ENCODE measurements at places on chromosomes 4 and X.

DNA sequence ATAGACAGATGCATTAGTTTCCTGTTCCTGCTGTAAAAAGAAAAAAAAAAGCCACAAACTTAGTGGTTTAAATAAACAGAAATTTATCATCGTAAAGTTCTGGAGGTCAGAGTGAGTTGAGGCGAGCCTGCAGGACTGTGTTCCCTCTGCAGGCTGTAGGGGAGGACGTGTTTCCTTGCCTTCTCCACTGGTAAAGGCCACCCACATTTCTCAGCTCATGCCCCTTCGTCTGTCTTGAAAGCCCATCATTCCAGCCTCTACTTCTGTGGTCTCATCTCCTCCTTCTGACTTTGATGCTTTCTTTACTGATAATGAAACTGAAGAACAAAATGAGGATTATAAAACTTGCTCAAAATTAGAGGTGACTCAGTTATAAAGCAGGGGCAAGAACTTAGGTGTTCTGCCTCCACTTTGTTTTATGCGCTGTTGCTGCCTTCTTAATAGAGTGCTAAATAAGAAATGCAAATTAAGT is 143.0 kb downstream of the STIM2 start:
- H3K4me1 ChIP-seq, result peaks cover 75% of the 10 kb centered on the region
- no peak for DNase-seq
- H3K4me3 ChIP-seq, result no peak overlapping the region
- H3K36me3 ChIP-seq, result peaks cover 25% of the 10 kb centered on the region
- peak overlapping the region; percentile 58 for H3K27ac ChIP-seq
- no peaks in the 10 kb centered on the region for H3K27me3 ChIP-seq

DNA sequence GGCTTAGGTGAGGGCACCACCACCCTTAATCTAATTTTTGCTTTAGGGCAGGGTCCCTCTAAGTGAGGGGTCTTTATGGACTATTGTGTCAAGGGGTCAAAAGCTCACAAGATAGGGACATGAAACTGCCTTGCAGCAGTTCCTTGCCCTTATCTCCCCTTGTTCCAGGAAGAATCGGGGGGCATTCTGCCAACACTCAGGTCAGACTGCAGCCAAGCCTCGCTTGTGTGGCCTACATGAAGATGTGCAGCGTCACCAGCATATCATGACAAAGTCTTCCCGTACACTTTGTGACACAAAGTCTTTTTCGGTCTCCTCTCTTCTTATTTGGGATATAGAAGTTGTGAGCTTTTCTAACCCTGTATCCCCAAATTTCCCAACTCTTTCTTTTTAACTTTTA is 17.5 kb upstream of the USP9X start:
- H3K27me3 ChIP-seq, result no peaks in the 10 kb centered on the region
- no peak for DNase-seq
- H3K4me1 ChIP-seq, result no peaks in the 10 kb centered on the region
- no peak overlapping the region for H3K27ac ChIP-seq
- H3K4me3 ChIP-seq, result no peak overlapping the region

DNA sequence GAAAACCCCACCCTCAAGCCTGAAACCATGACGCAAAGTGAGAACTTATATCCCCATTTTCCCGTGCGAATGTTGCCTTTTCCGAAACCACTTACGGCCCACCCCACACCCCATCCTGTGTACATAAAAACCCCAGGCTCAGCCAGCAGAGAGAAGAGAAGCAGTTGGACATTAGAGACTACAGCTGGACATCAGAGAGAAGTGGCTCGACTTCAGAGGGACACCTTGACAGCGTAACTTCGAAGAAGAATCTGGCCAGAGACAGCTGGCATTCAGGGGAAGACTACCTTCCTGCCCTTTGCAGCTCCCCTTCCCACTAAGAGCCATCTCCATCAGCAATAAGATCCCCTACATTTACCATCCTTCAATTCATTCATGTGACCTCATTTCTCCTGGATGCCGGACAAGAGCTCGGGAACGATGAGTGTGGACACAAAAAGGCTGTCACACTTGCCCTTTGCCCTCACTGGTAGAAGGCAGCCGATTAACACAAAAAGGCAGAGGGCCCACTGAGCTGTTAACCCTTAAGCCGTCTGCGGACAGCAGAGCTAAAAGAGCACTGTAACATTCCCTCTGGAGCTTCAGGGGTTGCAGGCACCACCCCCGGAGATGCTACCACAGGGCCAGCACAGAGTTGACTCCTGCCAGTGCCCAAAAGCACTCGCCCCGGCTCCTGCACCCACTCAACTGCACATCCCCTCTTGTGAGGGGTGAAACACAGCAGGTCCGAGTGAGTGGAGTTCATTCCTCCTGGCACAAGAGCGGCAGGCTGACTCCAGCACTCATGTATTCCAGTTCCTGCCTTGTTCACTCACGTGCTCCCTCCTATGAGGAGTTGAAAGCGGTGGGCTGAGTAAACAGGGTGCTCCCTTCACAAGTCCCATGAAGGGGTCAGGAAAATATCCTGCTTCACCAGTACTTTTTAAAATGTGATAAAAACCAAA is 7.5 kb downstream of the CHM start:
- no peaks in the 10 kb centered on the region for H3K27me3 ChIP-seq
- H3K36me3 ChIP-seq, result peaks cover 28% of the 10 kb centered on the region
- H3K4me1 ChIP-seq, result no peaks in the 10 kb centered on the region
- no peak overlapping the region for H3K4me3 ChIP-seq

DNA sequence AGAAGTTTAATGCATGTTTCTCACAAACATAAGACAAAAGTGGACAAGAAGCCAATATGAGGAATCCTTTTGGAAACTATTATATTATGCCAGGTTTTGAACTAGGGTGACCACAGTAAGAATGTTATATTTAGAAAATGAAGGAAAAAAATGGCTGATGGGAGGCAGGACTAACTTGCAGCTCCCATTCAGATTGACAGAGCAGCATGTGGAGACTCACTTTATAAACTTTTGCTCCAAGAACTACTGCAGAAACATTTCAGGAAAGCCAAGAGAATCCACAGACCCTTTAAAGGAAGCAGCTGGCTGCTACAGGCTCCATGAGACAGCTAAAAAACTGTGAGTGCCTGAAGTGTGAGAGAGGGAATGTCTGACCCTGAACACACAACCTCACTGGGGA is 738.6 kb upstream of the GRIA3 start:
- no peaks in the 10 kb centered on the region for H3K4me1 ChIP-seq
- no peak overlapping the region for H3K4me3 ChIP-seq
- DNase-seq, result no peak
- no peaks in the 10 kb centered on the region for H3K27me3 ChIP-seq

DNA sequence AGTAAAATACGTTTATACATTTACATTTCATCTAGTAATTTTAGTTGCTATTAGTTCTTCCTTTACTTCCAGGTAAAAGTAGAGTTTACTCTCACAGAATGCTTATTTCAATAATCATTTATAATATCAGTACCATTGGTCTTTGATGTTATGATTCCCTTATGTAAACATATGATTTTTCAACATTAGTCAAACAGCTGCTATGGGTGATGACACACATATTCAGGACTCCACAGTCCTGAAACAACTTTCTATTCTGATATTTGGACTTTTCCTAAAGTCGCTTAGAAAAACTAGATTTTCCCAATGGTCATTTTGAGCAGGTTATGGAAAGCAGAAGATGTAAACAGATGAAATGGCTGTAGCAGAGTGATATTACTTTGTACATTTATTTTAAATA is 369.8 kb downstream of the UNC5C start:
- no peaks in the 10 kb centered on the region for H3K4me1 ChIP-seq
- H3K36me3 ChIP-seq, result no peaks in the 10 kb centered on the region
- H3K27ac ChIP-seq, result no peak overlapping the region
- DNase-seq, result no peak
- H3K27me3 ChIP-seq, result no peaks in the 10 kb centered on the region
